Activated CD8-positive, alpha-beta memory T cell treated with anti-CD3 and anti-CD28 coated beads, Interleukin-2, amount 50 U/mL, for 48 hours (primary cell): ENCODE measurements at places on chromosomes 4 and X.

- no peak for DNase-seq
Observed at GRCh38 chr4:76090241-76090691, 15.8 kb downstream of the ART3 start.

DNA sequence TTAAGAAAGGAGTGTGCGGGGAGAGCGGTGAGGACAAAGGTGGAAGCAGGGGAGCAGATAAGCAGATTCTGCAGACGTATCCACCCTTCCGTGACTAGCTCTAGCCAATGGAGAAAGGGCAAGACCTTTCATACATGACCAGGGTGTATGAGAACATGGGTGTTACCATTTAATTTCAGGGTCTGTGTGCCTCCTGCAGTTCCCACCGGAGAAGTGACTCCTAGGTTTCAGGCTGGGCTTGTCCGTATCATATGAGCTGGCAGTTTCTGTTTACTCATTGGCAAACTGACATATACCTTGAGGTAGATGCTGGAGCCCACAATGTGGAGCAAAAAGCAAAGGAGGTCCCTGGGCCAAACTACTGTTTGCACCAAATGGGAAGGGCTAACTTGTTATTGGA, 6.8 kb downstream of the RBM47 start:
- no peak for DNase-seq

- DNase-seq, result no peak
Observed at GRCh38 chrX:47664737-47665136, 5.8 kb upstream of the UXT start.

- DNase-seq, result no peak
Observed at GRCh38 chr4:113823291-113823659, 61.7 kb upstream of the CAMK2D start.

- DNase-seq, result no peak
Observed at GRCh38 chrX:39935411-39936064, 162.2 kb downstream of the BCOR start.

- no peak for DNase-seq
Observed at GRCh38 chr4:8292478-8293107, 23.0 kb downstream of the HTRA3 start.

DNA sequence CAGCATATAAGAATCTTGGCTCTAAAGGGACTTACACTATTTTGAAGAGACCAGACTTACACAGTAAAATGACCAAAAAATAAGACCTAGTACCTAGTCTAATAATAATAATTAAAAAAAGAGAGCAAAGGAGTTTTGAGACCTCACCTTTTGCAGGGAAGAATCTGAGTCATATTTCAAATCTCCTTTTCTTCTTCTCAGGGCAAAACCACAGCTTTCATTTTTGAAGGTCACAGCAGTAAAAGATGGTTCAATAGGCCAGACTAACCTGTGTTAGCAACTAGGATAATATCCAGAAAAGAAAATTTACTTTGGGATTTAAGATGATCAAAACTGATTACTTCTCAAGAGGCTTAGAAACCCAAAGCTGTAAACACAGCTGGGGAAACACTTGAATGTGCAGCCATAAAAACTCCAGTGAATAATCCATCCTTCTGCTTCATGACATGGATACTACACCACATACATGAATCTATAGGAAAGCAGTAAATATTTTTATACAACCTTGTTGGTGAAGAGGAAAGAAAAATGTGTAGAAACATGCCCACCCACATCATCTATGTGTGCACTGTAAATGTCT, 25.9 kb upstream of the LNX1 start:
- no peak for DNase-seq

DNA sequence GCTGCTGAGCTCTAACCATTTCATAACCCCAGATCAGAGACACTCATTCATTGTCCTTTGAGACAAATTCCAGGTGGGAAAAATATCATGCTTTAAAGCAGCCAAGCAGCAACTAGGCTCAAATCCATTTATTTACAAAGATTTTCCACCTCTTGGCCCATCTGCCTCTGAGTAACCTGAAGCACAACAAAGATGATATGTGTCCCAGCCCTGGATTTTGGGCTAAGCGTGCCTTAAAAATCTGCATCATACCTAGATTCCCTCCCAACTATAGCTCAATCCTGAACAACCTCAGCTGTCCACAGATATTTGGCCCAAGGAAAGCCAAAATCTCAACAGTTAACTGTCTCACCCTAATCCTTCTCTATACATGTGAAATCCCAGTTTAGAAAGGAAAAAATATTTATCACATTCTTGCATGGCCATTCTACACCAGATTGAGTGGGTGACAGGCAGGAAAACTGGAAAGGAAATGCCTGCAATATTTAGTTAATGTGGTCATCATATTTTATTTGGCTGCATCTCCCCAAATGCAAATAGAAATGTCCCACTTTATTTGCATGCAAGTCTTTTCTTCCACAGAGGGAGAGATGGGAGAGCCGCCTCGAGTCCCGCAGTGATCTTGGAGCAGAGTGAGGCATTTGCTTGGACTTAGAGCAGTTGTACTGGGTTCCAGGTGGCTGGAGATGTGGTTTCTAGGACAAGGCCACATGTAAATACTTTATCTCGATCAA, 146.4 kb upstream of the EOLA2 start:
- DNase-seq, result no peak

- DNase-seq, result no peak
Observed at GRCh38 chr4:165855191-165855590, 17.8 kb upstream of the TLL1 start.

DNA sequence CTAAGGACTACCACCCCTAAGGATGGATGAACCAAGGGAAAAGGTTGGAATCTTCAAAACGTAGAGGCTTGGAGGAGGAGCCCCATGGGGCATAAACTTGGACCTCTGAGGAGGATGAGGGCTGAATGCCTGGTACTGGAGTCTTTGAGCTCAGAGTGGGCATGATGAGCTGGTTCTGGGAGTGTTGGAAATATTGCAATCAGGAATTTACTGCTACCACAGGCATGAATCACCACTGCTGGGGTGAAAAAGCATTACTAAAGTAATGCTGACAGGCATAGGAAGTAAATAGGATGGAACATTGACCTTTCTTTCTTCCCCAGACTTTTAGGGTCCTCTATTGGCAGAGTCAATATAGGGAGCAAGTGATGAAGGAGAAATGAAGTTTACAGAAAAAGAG, 105.8 kb upstream of the RPS6KA3 start:
- DNase-seq, result no peak

DNA sequence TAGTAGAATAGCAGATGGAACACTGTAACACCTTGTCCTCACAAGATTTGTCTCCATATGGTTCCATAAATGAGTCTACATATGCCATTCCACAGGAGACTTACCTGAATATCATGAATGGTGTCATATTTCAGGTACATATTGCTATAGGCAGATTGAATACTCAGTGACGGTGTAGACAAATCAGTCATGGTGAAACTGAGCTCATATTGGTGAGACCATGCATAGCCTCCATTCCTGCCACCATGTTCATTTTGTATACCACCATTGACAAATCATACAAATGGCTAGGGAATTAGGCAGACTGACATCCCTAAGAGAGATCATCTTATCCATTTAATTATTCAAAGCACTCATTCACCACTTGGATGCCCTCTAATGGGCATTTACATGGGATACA, 38.0 kb upstream of the SPP1 start:
- no peak for DNase-seq

- DNase-seq, result no peak
Observed at GRCh38 chrX:64570204-64570603, 175.0 kb upstream of the MTMR8 start.

- no peak for DNase-seq
Observed at GRCh38 chr4:2733844-2734574, 22.1 kb downstream of the TNIP2 start.

DNA sequence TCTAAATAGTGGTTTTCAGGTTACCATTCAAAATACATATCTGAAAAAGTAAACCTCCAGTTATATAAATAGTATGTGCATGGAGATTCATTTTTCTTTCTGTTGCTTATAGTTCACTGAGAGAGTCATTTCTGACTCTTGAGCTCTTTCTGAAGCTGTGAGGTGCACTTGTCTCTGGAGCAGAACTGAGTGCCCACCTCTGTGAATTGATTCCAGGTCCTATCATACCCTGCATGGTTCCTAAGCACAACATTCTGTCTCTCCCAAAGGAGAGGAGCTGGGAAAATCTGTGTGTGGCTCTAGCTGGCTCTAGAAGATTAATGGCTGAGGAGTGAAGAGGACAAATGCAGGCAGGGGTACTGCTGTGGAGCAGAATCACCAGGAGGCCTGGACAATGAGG, 161.6 kb upstream of the HCCS start:
- no peak for DNase-seq

DNA sequence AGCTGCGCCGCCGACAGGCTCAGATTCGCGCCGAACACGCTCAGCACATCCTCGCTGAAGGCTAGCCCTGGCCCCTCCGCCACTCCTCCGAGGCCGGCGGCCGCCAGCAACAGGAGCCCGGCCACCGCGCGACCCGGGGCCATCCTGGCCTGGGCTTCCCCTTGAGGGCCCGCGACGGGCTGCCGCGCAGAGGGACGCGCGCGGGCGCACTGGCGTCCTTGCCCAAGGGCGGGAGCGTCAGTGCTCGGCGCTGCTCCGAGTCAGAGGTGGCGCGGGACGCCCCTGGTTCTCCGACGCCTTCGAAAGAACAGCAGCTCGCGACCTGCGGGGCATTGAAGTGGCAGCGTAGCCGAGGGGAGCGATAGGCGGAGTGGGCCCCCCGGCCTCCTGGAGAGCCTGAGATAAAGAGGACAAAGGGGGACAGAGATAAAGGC, 745 bp downstream of the SLC39A8 start:
- peak; percentile 88 for DNase-seq

DNA sequence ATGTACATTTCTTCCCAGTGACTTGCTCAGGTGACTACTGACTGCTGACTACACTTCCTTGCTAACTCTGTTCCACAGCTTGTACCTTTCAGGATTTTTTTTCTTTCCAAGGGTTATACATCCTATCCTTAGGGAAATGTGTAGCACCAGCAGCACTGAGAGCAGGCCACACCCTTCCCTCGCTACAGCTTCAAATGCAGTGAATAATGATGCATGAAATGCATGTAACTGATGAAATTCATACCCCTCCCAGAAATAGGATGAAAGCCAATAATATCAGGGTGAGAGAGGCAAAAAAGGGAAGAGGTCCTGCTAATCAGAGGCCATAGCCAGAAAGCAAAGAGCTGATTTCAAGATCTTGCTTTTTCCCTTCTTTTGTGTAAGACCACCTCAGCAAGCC, 6.2 kb upstream of the FGF16 start:
- no peak for DNase-seq

DNA sequence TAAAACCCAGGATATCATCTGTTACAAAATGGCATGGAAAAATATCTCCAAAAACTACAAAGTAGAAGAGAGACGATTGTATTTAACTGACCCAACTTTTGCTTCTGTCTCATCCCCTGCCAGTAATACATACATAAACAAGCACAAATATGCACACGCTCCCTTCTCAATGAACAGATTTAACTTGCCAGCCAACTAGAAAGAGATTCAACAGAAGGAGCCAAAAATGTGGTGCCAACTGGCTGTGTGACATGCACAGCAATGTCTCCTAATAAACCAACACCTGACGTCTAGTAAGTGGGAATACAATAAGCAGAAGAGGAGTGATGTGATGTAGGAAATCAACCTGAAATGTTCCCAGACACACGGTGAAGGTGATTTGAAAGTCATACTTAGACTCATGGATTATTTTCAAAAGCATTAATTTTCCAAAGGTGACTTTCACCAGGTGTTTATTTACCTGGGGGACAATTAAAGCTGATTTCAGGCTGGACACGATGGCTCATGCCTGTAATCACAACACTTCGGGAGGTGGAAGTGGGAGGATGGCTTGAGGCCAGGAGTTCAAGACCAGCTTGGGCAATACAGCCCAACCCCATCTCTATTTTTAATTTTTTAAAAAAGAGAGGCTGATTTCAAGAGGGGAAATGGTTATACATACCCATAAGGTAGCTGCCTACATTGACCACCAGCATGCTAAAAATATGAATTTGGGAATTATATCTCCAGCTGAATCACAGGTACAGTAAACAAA, 33.7 kb downstream of the SH3RF1 start:
- no peak for DNase-seq

GRCh38 chr4:173998471-173999144, 284.9 kb downstream of the FBXO8 start:
- no peak for DNase-seq

- no peak for DNase-seq
Observed at GRCh38 chrX:17588303-17588702, 149.0 kb upstream of the SCML1 start.

GRCh38 chr4:153212736-153213135, 8.5 kb downstream of the TRIM2 start:
- DNase-seq, result no peak

GRCh38 chr4:183057255-183057654, 41.8 kb upstream of the WWC2 start:
- no peak for DNase-seq

GRCh38 chr4:172692701-172693100, 475.9 kb upstream of the GALNT7 start:
- no peak for DNase-seq

- no peak for DNase-seq
Observed at GRCh38 chr4:110550260-110550659, 72.6 kb downstream of the PITX2 start.

DNA sequence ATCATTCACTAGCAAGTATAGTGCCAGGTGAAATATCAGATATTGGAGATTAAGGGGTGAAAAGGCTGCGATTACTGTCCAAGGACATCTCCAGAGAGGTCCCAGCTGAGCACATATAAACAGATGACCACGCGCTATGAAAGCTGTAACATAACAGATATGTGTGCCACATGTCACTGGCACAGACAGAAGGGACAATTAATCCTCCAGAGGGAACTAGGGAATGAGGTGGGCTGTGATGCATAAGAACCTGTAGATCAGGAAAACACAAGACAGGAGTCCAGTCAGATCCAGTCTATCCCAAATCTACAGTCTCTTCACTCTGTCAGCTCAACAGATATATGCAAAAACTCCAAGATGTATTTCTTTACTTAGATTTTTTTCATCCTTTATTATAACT, 157.2 kb downstream of the LDB2 start:
- no peak for DNase-seq

DNA sequence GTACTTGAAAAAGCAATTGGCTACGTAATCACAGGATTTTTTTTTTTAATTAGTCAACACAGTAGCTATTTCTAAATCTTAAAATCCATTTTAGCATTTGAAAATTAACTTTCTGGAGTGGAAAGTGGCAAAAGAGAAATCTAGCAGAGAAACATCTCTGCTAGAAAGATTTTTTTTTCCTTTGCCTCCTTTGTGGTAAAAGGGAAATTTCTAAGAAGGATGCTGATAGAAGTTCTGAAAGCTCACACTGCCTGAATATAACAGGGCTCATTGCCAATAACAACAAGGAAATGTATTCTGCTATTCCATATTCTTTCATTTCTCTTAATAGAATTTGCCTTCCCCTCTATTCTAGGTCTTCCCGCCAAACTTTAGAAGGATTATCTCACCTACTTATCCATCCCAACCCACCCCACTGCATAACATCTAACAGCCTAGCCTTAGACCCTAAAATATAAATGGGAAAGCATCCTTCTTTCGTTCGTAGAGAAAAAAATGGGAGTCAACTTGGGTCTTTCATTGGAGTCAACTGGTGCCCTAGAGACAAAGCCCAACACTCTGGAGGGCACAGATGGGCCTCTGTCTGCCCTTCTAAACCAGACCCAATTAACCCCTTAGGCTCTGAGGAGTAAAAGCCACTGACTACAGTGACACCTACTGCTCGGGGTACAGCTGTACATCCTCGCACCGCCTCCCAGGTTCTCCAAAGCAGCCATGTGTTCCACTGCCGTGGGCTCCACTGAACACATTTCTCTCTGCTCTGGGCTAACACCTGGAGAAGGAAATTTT, 103.9 kb downstream of the MAML3 start:
- DNase-seq, result no peak
